ENCODE measurements at places on chromosomes 12 and 14. TPM values are rescaled to one million over a fixed set of nuclear protein-coding genes. Genes with fewer than 3 reads are reported as not detected.
A peak's percentile ranks its signal among the peaks of the same experiment; 100 is the strongest.

- H3K4me1 ChIP-seq, result no peaks in the 10 kb centered on the region
- H3K36me3 ChIP-seq, result no peaks in the 10 kb centered on the region
- H3K4me3 ChIP-seq, result no peak overlapping the region
- H3K27me3 ChIP-seq, result no peaks in the 10 kb centered on the region
Measured at GRCh38 chr14:23379366-23380196, 2.7 kb downstream of the CMTM5 start.

DNA sequence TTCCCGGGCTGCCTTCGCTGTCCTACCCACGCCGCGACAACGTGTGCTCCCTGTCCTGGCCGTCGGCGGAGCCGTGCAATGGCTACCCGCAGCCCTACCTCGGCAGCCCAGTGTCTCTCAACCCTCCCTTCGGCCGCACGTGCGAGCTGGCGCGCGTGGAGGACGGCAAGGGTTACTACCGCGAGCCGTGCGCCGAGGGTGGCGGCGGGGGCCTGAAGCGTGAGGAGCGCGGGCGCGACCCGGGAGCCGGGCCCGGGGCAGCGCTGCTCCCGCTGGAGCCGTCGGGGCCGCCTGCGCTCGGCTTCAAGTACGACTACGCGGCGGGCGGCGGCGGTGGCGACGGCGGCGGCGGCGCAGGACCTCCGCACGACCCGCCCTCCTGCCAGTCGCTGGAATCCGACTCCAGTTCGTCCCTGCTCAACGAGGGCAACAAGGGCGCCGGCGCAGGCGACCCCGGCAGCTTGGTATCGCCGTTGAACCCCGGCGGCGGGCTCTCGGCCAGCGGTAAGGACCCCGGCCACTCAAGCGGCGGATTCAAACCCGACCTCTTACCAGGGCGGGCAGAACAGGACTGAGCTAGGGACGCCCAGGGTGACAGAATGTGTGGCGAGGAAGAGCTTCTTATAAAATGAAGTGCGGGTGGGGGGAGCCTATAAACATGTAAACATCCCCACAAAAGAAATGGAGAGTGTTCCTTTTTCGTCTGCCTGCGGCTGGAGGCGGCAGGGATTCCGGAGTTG is 503 bp downstream of the HOXC12 start:
- H3K4me1 ChIP-seq, result no peaks in the 10 kb centered on the region
- DNase-seq, result no peak
- peak overlapping the region; percentile 10 for H3K4me3 ChIP-seq
- peaks cover 92% of the 10 kb centered on the region for H3K27me3 ChIP-seq
- no peaks in the 10 kb centered on the region for H3K36me3 ChIP-seq
- H3K27ac ChIP-seq, result no peak overlapping the region

DNA sequence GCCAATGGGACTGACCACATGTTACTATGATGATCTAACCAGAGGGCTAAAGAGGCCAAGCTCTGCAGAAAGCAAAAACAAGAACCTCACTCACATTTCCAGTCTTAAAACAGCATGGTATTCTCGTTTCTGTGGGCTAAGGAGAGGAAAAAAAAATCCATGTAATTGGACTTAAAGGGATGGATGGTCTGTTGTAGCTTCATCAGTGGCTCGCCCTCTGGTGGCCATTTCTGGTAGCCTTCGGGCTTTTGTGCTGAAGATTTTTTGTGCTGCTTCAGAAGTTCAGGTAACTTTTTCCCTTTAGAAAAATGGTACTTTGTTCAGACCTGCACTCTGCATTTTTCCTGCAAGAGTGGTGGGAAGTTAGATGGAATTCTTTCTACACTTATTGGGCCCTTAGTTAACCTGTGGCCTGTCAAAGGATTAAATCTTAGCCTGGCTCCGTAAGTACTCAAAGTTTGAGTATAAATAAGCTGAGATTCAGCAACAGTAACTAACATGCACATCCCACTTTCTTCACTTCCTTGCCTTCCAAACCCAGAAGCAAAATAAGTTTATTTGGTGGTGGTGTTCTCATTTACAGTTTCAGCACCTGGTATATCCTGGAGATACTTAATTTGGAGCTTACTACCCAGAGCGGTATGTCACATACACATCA is 22.3 kb downstream of the DCAF4 start:
- no peaks in the 10 kb centered on the region for H3K27me3 ChIP-seq
- no peaks in the 10 kb centered on the region for H3K36me3 ChIP-seq
- H3K4me3 ChIP-seq, result no peak overlapping the region
- DNase-seq, result no peak
- no peak overlapping the region for H3K27ac ChIP-seq
- H3K4me1 ChIP-seq, result no peaks in the 10 kb centered on the region

The SERPINA3 gene
- total RNA-seq, result 80.9 TPM

DNA sequence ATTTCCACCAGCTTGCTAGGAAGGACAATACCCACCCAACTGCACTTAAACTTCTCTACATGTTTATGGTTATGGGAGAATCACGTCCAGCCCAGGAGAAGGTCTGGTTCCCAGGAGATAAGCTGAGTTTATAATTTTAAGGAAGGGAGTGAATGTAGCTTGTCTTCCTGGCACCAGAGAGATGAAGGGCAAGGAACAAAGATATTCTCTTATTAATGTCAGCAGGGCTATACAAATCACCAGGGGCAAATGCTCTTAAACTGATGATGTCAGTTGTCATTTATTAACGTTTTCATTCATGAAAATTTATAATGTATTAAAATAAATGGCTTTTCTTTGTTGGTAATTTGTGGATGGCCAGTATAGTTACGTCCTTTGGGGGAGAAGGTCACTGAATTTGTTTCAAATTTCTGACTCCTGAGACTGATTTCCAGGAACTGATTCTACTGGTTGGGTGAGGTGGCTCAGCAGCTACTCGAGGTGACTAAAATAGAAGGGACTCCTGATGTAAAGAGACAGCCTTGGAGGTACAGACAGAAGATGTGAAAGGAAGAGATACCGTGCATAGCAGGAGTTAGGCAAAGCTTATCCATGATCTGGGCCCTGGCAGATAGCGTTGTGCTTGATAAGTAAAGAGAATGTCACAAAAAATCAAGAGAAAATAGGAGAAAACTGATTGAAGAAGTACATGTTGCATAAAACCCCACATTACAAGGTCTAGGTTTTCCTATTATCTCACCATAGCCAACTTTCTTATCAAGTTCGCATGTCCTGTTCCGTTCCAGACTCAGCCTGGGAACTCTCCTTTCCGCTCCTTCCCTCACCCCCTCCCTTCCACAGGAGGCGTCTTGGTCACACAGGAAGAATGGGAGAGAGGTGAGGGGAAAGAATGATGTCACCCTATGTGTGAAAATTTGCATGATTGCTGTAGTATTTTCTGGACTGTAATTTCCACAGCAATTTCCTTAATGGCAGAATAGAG is 367.1 kb upstream of the FAR2 start:
- no peak overlapping the region for H3K4me3 ChIP-seq
- H3K36me3 ChIP-seq, result no peaks in the 10 kb centered on the region
- H3K27me3 ChIP-seq, result no peaks in the 10 kb centered on the region
- no peak overlapping the region for H3K27ac ChIP-seq

- H3K36me3 ChIP-seq, result no peaks in the 10 kb centered on the region
- no peaks in the 10 kb centered on the region for H3K27me3 ChIP-seq
- H3K4me3 ChIP-seq, result no peak overlapping the region
- no peaks in the 10 kb centered on the region for H3K4me1 ChIP-seq
- no peak overlapping the region for H3K27ac ChIP-seq
Measured at GRCh38 chr12:106213662-106214061, 34.2 kb downstream of the CKAP4 start.

DNA sequence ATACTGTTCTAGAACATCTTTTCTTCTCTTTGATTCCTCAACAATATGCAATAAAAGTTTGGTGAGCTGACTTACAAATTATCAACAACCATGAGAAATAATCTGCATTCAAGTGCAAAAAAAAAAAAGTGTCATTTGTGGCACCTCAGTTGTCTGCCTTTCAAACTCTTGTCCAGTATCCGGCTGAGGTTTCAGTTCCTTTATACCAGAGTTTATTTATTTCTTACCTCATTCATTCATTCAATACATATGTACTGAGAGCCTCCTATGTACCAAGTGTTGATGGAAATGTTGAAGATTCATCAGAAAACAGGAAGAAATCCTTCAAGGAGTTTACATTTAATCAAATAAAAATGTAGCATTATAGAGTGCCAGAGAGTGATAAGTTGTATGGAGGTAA is 484.1 kb downstream of the RMST start:
- H3K27ac ChIP-seq, result no peak overlapping the region
- H3K4me1 ChIP-seq, result no peaks in the 10 kb centered on the region
- no peaks in the 10 kb centered on the region for H3K27me3 ChIP-seq
- DNase-seq, result no peak
- no peak overlapping the region for H3K4me3 ChIP-seq
- no peaks in the 10 kb centered on the region for H3K36me3 ChIP-seq

GRCh38 chr12:57104292-57104910 is 6.8 kb downstream of the STAT6 start:
- no peak for DNase-seq
- H3K4me3 ChIP-seq, result no peak overlapping the region
- H3K4me1 ChIP-seq, result peaks cover 3% of the 10 kb centered on the region
- no peaks in the 10 kb centered on the region for H3K27me3 ChIP-seq
- no peaks in the 10 kb centered on the region for H3K36me3 ChIP-seq

- DNase-seq, result no peak
- H3K36me3 ChIP-seq, result no peaks in the 10 kb centered on the region
- H3K4me1 ChIP-seq, result no peaks in the 10 kb centered on the region
- H3K27ac ChIP-seq, result no peak overlapping the region
Measured at GRCh38 chr12:113118142-113118541, 17.4 kb downstream of the RASAL1 start.

The CD69 gene
- not detected for total RNA-seq

DNA sequence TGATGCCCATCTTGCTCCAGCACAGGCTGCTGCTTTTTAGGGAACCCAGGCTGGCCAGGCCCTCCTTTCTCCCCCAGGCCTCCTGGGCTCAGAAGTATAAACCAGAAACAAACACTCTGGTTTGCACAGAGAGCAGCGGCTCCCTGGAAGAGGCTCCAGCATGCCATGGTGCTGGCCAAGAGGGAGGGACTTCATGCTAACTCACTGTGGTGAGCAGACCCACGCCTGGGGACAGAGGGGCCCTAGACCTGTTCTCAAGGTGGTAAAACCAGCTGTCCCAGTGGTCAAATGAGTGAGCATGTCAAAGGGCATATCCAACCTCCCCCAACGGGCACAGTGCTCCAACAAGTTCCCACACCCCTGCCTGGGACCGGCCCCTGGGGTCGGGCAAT is 15.5 kb downstream of the BCL11B start:
- H3K4me1 ChIP-seq, result no peaks in the 10 kb centered on the region
- no peak for DNase-seq

- H3K27me3 ChIP-seq, result no peaks in the 10 kb centered on the region
- peak overlapping the region; percentile 99 for H3K27ac ChIP-seq
- peak overlapping the region; percentile 81 for H3K4me3 ChIP-seq
- peaks cover 47% of the 10 kb centered on the region for H3K4me1 ChIP-seq
- no peaks in the 10 kb centered on the region for H3K36me3 ChIP-seq
Measured at GRCh38 chr12:45730084-45730347, 510 bp downstream of the ARID2 start.

The TAS2R30 gene
- 0.29 TPM for total RNA-seq

GRCh38 chr14:74846168-74846567 is 29.8 kb downstream of the PROX2 start:
- H3K4me1 ChIP-seq, result no peaks in the 10 kb centered on the region
- no peak overlapping the region for H3K27ac ChIP-seq
- H3K36me3 ChIP-seq, result no peaks in the 10 kb centered on the region
- no peak overlapping the region for H3K4me3 ChIP-seq
- no peaks in the 10 kb centered on the region for H3K27me3 ChIP-seq

DNA sequence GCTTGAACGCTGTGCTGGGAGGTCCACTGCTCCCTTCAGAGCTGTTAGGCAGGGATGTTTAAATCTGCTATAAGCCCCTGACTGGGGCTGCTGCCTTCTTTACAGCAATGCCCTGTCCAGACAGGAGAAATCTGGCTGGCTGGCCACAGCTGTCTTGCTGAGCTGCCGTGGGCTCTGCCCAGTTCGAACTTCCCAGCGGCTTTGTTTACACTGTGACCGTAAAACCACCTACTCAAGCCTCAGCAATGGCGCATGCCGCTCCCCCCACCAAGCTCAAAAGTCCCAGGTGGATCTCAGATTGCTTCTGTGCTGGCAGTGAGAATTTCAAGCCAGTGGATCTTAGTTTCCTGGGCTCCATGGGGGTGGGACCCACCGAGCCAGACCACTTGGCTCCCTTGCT is 35.8 kb downstream of the CKAP4 start:
- H3K4me3 ChIP-seq, result no peak overlapping the region
- no peak for DNase-seq
- no peaks in the 10 kb centered on the region for H3K4me1 ChIP-seq
- H3K27me3 ChIP-seq, result no peaks in the 10 kb centered on the region
- H3K27ac ChIP-seq, result no peak overlapping the region

GRCh38 chr12:126582231-126582630 is 1517.0 kb downstream of the AACS start:
- H3K27ac ChIP-seq, result no peak overlapping the region
- H3K4me1 ChIP-seq, result no peaks in the 10 kb centered on the region
- no peak overlapping the region for H3K4me3 ChIP-seq
- H3K36me3 ChIP-seq, result no peaks in the 10 kb centered on the region

The IFNG-AS1 gene
- total RNA-seq, result not detected

The FAM90A1 gene
- total RNA-seq, result not detected

The TMEM63C gene
- total RNA-seq, result 0.05 TPM

DNA sequence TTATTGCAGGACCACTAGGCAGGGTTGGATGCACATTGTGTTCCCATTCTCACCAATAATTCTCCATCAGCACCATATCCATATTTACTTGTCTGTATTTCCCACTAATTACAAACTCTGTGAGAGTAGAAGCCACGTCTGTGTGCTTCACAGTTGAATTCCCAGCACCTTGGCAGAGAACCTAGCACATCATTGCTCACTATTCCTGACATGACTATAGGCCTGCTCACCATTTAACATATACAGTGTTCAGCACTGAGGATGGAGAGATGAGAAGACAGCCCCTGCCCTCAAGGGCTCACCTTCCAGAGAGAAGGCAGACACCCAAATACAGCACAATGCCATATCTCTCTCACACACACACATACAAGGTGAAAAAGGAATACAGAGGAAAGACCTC is 5.0 kb downstream of the DAD1 start:
- H3K4me3 ChIP-seq, result no peak overlapping the region
- H3K27ac ChIP-seq, result no peak overlapping the region
- no peak for DNase-seq
- H3K36me3 ChIP-seq, result no peaks in the 10 kb centered on the region

DNA sequence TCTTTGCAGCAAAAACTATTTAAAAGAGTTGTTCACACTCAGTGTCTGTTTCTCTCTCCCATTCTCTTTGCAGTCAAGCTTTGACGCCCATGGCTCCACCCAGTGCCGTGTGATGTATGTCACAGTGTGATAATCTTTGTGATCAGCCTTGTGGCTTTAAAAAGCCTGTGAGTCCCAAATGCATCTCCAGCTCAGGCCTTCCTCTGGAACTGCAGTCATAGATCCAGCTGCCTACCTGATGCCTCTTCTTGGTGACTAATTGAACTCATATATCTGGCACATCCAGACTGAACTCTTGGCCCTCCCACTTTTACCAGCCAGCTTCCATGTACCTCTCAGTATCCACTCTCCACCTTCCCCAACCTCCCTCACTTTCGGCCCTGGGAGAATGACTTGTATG is 182.8 kb upstream of the ARHGAP5 start:
- DNase-seq, result no peak
- H3K27ac ChIP-seq, result no peak overlapping the region
- no peak overlapping the region for H3K4me3 ChIP-seq
